ENCODE measurements at places on chromosomes 3 and 15. TPM values are rescaled to one million over a fixed set of nuclear protein-coding genes. Genes with fewer than 3 reads are reported as not detected.

The MAP1A gene
- 16.9 TPM for total RNA-seq

The MOBP gene
- not detected for total RNA-seq

The KNL1 gene
- 3.4 TPM for total RNA-seq

The CHRNA7 gene
- total RNA-seq: 10.1 TPM

The KIF7 gene
- 7.9 TPM for total RNA-seq

The IRAK2 gene
- 10.6 TPM for total RNA-seq

The SAMD7 gene
- not detected for total RNA-seq

The SNURF gene
- total RNA-seq: 10.3 TPM

The WWTR1 gene
- total RNA-seq: 181 TPM

The SYNPR gene
- not detected for total RNA-seq

The PIAS1 gene
- total RNA-seq: 88.1 TPM

The PP2D1 gene
- not detected for total RNA-seq

The CDHR4 gene
- total RNA-seq: not detected

The RETNLB gene
- total RNA-seq: not detected

The MST1R gene
- 38.1 TPM for total RNA-seq

The SPATA12 gene
- total RNA-seq: not detected

The SCN11A gene
- total RNA-seq: not detected

The EPHB3 gene
- 17.7 TPM for total RNA-seq

GRCh38 chr3:38649500-38650247 is at the start of gene SCN5A:
Gene SCN5A, minus strand, starts transcription at chr3:38649687. Its CDS starts 16,380 bp downstream, at chr3:38633307.
- peak; percentile 83 for DNase-seq

- no peak for DNase-seq
Observed at GRCh38 chr3:135622215-135622614, 343.3 kb upstream of the PPP2R3A start.

GRCh38 chr15:24858737-24859601 is 95.8 kb upstream of the SNRPN start:
- no peak for DNase-seq

- DNase-seq: no peak
Observed at GRCh38 chr3:38131621-38132369, 5.1 kb downstream of the ACAA1 start.

- DNase-seq: no peak
Observed at GRCh38 chr3:79258479-79258878, 509.3 kb downstream of the ROBO1 start.

DNA sequence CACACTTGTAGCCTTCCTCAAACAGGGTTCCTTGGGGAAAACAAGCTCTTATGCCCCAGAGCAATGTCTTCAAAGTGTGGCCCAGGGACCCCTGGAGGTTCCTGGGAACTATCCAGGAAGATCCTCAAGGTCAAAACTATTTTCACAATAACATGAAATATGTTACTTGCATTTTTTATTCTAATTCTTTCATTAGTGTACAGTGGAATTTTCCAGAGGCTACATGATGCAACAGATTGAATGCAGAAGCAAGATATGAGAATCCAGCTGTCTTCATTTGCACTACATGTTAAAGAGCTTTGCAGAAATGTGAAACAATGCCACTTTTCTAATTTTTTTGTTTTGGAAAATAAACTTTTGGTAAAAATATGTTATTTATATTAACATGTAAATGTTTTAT is 190.9 kb downstream of the SLC9A9 start:
- DNase-seq: no peak

- no peak for DNase-seq
Observed at GRCh38 chr3:144553301-144553700, 581.7 kb downstream of the DIPK2A start.

GRCh38 chr3:193134856-193135255 is 106.2 kb upstream of the PLAAT1 start:
- DNase-seq: no peak

- no peak for DNase-seq
Observed at GRCh38 chr3:61650276-61650675, 88.9 kb downstream of the PTPRG start.

GRCh38 chr15:64911311-64912186 is at the start of gene ANKDD1A:
Gene ANKDD1A, plus strand, starts transcription at chr15:64911902. Its CDS starts 29 bp downstream, at chr15:64911931.
- DNase-seq: peak; percentile 87

DNA sequence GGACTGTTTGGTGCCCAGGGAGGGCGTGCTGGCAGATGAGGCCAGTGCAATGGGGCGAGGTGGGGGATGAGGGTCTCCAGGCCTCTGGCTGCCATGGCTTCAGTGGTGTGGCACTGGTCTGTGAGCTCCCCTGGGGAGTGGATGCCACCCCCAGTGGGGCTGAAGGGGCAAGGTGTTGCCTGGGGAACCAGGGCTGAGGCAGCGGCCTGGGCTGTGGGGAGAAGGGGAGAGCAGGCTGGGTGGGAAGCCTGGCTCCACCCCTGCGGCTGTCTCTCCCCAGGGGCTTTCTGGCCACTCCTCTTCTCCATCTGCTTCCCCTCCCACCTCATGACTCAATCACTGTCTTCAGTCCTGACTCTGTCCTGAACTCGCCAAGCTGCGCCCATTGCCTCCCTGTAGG is 88.4 kb upstream of the TLE3 start:
- no peak for DNase-seq

- no peak for DNase-seq
Observed at GRCh38 chr3:143835312-143835711, 13.0 kb downstream of the SLC9A9 start.

DNA sequence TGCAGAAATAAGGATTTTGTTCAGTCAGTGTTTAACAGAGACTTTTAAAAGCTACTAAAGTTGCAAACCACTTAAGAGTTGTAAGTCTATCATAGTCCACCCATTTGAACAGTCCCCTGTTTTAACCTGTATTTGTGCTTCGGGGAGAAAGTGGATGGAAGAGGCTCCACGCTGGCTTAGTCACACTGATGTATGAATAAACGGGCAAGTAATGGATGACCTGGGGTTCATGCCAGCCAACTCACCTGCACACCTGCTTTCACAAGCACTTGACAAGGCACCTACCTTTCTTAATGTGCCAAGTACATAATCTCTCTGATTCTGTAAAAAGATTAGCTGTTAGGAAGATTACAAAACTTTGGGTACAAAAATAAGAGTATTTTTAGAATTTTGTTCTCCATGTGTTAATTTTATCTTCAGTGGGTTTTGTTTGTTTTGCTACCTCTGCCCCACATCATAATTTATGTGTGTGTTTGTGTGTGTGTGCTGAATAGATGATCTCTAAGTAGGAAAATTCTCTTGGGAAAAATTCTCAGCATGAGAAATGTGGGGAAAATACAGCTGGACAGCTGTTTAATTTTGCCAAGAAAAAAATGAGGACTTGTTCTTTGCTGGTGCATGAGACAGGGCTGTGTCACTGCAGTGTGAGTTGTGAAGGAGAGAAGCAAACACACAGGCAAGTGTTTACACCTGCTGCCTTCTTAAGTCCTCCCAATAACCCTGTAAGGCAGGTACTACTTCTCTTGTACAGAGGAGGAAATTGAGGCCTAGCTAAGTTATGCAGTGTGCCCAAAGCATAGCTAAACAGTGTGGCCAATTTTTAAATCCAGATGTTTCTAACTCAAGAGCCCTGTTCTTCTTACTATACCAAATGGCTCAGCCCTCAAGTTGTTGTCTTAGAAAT is 181.2 kb upstream of the IL12A start:
- DNase-seq: peak; percentile 62

GRCh38 chr3:152193673-152194267 is 75.0 kb upstream of the MBNL1 start:
- DNase-seq: no peak

GRCh38 chr3:148932972-148933371 is 58.4 kb upstream of the GYG1 start:
- no peak for DNase-seq

GRCh38 chr3:60192297-60193114 is 1058.7 kb downstream of the FHIT start:
- DNase-seq: no peak

- no peak for DNase-seq
Observed at GRCh38 chr3:4271834-4272233, 31.3 kb upstream of the SETMAR start.

Data from vagina (tissue), 2 donors.